ENCODE measurements at places on chromosomes 7 and 10.

GRCh38 chr10:60975716-60976115 lies 31.7 kb upstream of the RHOBTB1 start:
- DNase-seq, result no peak

DNA sequence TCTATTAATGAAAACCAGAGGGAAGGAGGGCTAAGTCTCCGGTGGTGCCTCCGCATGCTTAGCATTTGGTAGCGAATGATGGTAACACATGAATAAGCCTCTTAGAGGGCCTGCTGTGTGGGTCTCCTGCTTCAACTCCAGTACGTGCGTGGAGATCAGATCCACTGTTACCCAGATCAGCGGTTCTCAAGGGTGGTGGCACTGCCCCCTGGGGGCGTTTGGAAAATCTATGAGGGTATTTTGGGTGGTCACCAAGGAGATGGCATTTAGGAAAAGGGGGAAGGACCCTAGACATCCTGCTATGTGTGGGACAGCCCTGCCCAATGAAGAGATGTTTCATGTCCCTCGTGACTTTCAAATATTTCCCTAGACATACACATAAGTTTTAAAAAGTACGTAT lies 57.1 kb upstream of the TM9SF3 start:
- DNase-seq, result no peak

DNA sequence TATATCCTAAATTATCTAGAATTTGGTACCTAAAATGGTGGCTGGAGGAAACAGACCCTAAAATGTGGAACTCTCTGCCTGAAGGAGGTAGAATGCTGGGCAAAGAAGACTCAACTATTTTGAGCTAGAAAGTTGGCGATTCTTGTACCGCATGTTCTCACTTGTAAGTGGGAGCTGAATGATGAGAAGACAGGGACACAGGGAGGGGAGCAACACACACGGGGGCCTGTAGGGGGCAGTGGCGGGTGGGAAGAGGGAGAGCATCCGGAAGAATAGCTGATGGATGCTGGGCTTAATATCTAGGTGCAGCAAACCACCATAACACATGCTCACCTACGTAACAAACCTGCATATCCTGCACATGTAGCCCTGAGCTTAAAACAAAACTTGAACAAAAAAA lies 250.6 kb downstream of the CALN1 start:
- no peak for DNase-seq

DNA sequence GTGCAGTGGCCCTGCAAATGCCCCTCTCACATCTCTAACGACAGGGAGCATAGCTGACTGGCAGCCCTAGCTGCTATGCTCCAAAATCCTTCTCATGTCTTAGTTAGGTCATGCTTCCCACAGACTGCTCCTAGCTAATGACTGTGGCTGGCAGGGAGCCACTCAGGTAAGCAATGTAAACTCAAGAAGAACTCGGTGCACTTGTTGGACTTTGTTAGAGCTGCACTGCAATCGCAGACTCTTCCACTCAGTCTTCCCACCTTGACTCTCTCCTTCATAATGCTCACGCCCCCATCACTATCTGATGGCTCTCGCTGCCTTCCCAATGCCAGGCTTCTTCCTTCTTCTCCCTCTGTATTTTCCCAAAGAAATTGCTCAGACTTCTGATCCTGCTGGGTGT lies 24.0 kb downstream of the OR9A2 start:
- DNase-seq, result no peak

GRCh38 chr10:88194041-88194887 lies 330.8 kb downstream of the PTEN start:
- no peak for DNase-seq

DNA sequence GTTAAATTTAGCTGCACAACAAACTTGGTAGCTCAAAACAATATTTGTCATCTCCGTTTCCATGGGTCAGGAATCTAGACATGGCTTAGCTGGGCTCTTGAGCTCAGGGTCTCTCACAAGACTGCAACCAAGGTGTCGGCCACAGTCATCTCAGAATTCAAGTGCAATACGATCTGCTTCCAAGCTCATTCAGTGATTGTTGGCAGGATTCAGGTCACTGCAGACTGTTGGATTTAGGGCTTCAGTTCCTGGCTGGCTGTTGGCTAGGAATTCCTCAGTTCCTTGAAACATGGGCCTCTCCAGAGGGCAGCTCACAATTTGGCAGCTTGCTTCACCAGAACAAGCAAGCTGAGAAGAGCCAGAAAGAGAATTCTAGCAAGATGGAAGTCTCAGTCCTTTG lies 17.5 kb upstream of the CHST3 start:
- no peak for DNase-seq

GRCh38 chr7:94368371-94368791 lies 26.3 kb upstream of the COL1A2 start:
- DNase-seq, result no peak

DNA sequence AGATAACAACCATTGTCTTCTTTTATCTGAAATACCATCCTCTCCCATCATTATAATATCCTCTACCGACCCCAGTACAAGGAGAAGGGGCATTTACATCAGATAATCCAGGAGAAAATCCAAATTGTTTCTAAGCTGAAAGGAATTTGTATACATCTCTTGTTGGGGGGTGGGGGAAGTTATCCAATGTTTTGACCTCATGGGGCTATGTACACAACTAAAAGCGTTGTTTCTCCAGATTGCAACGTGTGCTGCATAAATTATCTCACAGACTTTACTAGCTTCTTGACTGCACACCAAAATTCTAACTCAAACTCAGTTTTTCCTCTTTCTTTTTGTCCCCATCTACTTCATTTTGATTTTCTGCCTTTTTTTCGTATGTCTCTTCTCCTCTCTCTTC lies 156.7 kb downstream of the TWIST1 start:
- DNase-seq, result no peak

DNA sequence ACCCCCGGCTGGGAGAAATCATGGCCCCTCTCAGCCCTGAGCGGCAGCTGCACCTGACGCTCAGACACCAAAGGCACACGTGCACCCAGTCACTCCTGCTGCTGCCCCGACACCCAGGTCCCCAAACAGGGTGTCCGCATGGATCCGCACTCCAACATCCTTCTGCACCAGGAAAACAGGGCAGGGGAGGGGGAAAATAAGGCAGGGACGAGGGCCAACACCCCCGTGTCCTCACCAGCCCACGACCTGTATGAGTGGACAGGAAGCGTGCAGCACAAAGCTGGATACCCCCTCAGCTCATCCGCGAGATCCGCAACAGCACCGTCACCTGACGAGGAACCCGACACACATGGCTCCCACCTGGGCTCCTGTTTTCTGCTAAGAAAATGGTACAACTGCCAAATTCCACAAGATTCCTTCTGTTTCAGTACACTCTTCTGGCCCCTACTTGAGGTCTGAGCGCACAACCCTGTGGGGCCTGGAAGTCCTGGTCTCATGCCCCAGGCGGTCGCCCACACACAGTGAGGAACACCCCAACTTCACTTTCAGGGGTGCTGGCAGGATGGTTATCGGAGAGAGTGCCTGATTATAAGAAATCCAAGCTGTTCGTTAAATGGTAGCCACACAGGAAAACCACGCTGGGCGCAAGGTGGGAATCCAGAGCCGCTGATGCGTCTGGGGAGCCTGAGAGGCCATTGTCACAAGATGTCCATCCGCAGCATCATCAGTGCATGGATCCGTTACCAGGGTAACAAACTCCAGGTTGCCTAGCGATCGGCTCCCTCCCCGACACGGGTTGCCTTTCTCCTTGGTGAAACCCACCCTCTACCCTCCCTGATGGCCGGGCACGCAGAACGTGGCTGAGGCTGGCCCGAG lies 63.6 kb downstream of the ZRANB1 start:
- no peak for DNase-seq

DNA sequence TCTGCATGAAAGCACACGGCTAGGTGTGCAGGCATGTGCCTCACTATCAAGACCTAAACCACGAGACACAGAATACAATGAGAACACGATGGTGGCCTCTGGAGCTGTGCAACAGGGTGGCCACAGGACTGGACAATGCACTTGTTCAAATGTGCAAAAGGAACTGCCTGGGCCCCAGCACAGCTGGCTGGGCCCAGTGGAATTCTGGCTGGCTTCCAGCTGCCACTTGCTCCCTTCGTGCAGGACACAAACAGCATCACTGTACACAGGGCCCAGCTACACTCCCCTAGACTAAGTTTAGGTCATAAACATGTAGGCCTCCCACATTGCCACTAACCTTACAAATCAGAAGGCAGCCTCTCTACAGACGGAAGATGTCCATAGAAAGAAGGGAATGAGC lies 23.4 kb downstream of the DOCK4 start:
- DNase-seq, result no peak

- no peak for DNase-seq
These were observed 307.7 kb downstream of the ADRA2A start for GRCh38 chr10:111384556-111384955.

DNA sequence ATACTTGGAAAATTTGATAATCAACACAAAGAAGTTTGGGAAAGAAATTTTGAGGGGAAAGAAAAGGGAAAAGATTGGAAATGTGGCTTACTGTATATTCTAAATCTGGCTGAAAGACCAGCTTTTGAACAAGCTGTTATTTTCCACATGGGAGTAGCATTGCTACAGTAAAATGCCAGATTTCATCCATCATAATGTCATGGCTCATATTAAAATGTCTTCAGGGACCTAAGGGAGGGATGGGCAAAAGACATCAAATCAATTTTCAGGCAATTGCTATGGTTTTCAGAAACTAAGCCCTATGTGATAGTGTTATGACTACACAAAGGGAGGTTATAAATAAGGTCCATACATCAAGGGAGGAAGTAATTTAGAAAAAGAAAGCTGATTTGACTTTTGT lies 1116.9 kb upstream of the CELF2 start:
- no peak for DNase-seq

DNA sequence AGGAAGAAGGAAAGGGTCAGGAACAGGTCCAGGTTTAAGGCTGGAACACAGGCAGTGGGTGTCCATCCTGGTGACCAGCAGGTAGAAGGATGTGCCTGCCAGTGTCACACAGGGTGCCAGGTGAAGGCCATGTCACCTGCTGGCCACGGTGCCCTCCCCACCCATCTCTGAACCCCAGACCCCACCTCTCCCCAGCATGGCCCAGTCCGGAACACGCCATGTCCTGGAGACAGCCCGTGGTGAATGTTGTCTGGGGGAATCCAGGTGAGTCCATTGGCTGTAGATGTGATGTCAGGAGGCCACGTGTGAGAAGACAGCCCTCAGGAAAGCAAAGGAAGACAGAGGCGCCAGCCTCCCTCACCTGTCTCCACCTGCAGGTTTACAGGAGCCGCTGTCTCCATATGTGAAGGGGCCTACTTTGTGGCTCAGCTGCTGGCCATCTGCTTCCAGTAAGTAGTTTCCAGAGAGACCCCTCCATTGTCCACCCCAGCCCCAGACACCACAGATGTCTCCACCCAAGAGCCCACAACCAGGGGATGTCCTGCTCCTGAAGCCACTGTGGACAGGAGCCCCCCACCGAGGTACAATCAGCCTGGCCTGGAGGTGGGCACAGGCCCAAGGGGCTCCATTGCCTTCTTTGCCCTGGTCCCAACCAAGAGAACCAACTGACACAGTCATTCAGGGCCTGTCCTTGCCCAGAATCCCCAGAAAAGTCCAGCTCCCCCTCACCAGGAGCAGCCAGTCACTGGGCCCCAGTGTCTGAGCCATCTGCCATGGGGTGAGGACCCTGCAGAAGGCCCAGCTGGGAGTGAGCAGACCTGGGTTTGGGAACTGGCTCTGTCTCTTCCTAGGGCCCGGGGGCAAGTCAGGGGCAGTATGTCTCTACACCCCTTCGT lies 20.7 kb downstream of the TMEM72 start:
- DNase-seq, result no peak

DNA sequence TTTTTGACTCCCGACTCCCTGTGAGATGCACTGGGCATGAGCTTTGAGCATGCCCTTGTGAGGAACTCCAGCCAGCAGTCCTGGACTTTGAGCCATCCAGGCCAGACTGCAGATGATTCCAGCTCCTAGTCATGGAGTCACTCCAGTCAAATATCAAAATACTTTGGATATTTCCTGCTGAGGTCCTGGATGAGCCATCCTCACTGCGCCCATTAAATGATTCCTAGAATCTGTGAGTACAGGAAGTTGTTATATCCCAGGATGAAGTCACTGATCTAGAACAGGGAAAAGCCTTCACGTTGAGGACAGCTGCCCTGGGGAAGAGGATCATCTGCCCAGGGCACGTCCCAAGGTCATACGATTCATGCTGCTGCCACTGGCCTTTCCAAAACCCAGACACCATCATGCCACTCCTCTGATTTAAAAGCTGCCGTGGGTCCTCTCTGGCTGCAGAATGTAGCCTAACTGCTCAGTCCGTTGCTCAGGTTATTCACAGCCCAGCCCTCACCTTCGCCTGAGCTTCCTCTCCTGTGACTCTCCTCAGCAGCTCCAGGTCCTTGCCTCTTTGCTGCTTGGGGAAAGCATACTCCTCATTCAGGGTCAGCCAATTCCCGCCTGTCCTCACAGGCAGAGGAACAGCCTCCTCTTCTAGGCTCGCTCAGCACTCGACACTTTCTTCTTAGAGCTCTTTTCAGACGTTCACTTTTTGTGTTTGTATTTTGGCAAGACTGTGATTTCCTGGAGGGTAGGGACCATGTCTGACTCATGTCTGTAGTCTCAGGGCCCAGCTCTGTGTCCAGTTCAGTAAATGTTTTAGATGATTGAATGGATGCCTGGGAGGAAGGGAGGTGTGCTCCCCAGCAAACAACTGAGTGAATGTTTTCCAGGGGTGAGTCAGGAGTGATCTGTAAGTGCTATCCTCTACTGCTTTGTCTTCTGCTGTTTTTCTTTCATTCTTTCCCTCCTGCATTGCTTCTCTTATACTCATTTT lies 157.8 kb downstream of the SNX10 start:
- no peak for DNase-seq

DNA sequence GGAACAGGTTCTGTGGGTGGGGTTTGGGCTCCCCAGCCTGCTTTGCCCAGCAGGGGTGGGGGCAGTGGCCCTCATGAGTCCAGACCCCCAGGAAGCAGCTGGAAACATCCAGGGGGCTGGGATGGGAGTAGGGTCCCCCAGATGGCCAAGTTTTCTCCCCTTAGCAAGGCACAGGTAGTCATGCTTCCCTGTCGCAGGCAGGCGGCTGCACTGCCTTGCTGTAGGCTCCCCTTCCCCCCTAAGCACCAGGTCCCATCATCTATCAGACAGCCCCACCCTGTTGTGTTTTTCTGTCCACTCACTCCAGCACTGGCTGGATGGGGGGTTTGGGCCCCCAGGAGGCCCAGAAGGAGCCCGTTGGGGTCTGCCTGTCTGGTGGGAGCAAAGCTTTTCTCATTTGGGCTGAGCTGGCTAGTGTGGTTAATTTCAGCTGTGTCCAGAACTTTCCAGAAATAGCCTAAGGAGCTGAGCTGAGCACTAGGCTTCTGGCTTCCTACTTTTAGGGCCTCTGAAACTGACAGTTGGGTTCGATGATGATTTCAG lies 7.9 kb downstream of the BRI3 start:
- DNase-seq, result no peak
